Ureter (tissue), 1 donor: ENCODE measurements at places on chromosomes 16 and 17. TPM values are rescaled to one million over a fixed set of nuclear protein-coding genes. Genes with fewer than 3 reads are reported as not detected.

The RRAD gene
- 7.7 TPM for total RNA-seq

The ABCC11 gene
- total RNA-seq: 1.7 TPM

The DNAAF8 gene
- 0.91 TPM for total RNA-seq

The GUCY2D gene
- 0.81 TPM for total RNA-seq

The P2RX5 gene
- 3.0 TPM for total RNA-seq

The POLR3E gene
- 87.9 TPM for total RNA-seq

The ZFP3 gene
- 9.1 TPM for total RNA-seq

The CIBAR2 gene
- not detected for total RNA-seq

The SLFN11 gene
- 24.4 TPM for total RNA-seq

The SLC5A10 gene
- not detected for total RNA-seq

The TEX14 gene
- 0.55 TPM for total RNA-seq

The KRTAP2-3 gene
- not detected for total RNA-seq

The CLDN7 gene
- total RNA-seq: 157 TPM

The EDC4 gene
- total RNA-seq: 64.9 TPM

The IRX3 gene
- 10.9 TPM for total RNA-seq

The SP6 gene
- 9.2 TPM for total RNA-seq

The HOXB13 gene
- total RNA-seq: not detected

The ZSCAN10 gene
- total RNA-seq: not detected

The FBRS gene
- 82.5 TPM for total RNA-seq

The AARS1 gene
- 155 TPM for total RNA-seq

The RPS2 gene
- 2,737 TPM for total RNA-seq

The TMEM11 gene
- 20.4 TPM for total RNA-seq

The ACSM3 gene
- total RNA-seq: 30.6 TPM

The KRTAP1-1 gene
- not detected for total RNA-seq

The TMEM94 gene
- 73.2 TPM for total RNA-seq

The MT4 gene
- total RNA-seq: not detected

The KLHDC4 gene
- 63.2 TPM for total RNA-seq

The GALR2 gene
- not detected for total RNA-seq

The GAST gene
- not detected for total RNA-seq

The CCL4 gene
- total RNA-seq: 6.1 TPM

The PCYT2 gene
- 58.9 TPM for total RNA-seq

The SPATA32 gene
- total RNA-seq: not detected

The ARL16 gene
- total RNA-seq: 35.5 TPM

The IL17C gene
- total RNA-seq: not detected

The ST6GALNAC1 gene
- total RNA-seq: 11.3 TPM

The NECAB2 gene
- not detected for total RNA-seq

The LDHD gene
- 16.9 TPM for total RNA-seq

The ORMDL3 gene
- total RNA-seq: 147 TPM
